ENCODE measurements at places on chromosomes 1 and 21.

DNA sequence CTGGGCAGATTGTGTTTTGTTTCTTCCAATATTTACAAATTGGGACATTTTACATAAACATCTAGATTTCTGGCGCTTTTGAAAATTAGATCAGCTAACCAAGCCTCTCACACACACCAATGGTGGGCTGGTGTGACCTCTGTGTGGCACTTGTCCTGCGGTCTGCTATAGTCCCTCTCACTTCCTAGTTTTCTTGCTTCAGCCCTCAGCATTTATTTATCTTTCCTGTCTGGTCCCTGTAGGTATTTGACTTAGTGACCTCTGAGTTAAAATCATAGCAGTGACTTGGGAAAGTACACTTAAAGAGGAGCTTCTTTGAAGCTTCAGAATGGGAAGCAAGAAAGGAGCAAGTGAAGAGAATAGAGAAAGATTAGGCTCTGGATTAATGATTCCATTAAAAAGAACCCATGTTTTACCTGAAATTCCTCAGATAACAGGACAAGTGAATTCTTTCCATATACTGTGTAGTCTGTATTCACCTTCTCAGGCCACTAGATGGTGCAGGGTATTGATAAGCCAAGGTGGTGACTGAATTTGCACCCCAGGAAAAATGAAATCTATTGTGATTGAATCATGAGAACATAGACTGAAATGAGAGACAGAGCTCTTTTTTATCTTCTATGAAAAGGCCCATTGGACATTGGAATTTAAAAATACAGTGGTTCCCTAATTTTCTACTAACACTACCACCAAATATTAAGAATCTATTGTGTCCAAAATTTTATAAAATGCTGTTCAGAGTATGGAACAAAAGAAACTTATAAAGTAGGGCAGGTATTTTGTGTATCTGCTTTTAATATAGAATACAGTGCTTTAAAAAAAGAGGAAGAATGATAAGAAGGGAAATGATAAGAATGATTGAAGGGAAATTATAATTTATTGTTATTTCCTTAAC is 7.1 kb upstream of the DIPK1A start:
- no peak for DNase-seq

DNA sequence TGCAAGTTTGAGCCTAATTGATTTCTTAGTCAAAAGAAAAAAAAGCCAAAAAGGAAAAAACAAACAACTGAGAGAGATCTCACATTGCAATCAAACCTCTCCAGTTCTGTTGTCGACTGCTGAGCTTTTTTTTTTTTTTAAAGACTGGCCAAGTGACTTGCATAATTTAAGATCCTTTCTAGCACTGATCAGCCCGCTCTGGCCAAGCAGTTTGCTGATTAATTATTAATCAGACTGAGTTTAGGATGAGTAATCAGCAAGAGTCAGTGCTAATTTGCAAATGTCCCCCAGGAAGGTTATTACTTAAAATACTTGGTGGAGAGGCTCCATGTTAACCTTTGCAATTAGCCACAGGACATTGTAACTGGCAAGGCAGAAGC is 39.3 kb downstream of the HMGB4 start:
- no peak for DNase-seq

DNA sequence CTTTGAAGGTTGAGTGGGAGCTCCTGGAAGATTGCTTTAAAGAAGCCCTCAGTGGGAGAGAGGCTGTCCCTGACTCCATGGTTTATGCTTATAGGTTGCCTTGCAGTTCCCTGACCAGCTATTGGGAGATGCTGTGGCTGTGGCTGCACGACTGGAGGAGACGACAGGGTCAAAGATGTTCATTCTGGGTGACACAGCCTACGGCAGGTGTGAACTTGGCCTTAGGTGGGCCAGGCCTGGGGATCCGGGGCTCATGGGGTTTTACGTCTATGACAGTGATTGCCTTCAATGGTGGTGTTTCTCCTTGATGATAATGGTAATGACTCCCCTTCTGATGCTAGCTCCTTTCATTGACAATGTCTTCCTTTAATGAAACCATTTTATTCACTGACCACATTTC is 692 bp downstream of the DPH2 start:
- no peak for DNase-seq

GRCh38 chr1:105544475-105544874 is 1512.0 kb upstream of the PRMT6 start:
- DNase-seq, result no peak

DNA sequence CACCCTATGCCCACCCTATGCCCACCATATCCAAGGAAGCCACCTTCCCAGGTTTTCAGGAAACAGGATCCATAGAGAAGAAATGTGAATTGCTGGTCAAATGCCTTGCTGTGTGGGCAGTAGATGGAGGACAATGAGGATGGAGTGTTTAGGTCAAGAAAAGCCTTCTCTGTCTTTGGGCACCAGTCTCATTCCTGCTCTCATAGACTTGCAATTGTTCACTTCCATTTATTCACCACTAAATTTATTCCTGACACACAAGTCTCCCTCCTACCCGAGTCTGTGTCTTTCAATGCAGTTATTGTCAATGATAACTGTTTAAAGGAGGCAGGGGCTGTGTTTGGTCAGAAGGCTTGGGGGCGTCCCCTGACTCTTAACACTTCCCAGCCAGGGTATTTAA is 48.0 kb upstream of the ITPKB start:
- peak; percentile 5 for DNase-seq

GRCh38 chr21:44734026-44734745 is 22.8 kb upstream of the TSPEAR start:
- DNase-seq, result no peak

- DNase-seq, result no peak
Measured at GRCh38 chr1:46117810-46118494, 14.5 kb downstream of the PIK3R3 start.

- no peak for DNase-seq
Measured at GRCh38 chr1:81499487-81499886, 301.2 kb upstream of the ADGRL2 start.

DNA sequence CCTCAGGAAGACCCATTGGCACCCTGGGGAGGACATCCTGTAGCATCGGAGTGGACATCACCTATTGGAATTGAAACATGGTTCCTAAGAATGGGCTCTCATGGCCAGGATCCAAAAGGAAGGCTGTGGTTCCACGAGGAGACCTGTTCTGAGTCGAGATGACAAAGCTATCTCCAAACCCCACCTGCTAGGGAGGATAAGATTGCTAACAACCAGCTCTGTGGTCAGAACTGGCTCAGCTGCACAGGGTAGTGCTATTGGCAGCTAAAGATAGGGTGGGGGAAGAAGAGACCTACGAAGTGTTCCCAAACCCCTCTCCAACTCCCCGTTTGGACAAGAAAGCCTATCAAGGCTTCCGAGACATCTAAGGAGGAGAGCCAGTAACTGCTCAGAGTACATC is 17.7 kb upstream of the C8B start:
- DNase-seq, result no peak

DNA sequence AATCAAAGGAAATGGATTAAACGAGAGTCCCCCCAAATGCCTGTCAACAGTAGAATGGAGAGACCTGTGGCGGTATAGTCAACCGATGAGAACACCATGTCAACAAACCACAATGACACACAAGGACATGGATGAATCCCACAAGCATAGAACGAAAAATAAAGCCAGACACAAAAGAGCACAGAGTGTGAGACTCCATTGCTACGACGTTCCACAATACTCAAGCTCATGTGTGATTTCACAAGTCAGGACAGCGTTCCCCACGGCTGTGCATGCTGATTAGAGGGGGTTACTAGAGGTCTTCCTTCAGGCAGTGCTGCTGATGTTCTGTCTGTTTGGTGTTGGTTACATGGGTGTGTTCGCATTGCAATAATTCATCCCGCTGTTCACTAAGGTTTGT is 5.8 kb upstream of the PLA2G2D start:
- no peak for DNase-seq

- no peak for DNase-seq
Measured at GRCh38 chr21:39332175-39332574, 16.7 kb downstream of the HMGN1 start.

DNA sequence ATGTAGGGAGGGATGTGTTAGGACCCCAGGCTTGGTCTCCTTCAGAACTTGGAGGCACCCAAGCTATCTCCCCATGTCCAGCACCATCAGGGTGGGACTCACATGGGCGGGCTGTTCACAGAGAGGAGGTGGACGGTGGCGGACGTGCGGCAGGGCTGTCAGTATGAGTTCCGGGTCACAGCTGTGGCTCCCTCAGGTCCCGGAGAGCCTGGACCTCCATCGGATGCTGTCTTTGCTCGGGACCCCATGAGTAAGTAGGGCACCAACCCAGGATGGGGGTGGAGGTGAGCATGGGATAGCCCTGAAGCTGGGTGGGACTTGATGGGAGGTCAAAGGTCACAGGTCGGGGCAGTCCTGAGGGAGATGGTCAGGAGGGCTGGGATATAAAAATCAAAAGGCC is 27.8 kb downstream of the IGFN1 start:
- no peak for DNase-seq

DNA sequence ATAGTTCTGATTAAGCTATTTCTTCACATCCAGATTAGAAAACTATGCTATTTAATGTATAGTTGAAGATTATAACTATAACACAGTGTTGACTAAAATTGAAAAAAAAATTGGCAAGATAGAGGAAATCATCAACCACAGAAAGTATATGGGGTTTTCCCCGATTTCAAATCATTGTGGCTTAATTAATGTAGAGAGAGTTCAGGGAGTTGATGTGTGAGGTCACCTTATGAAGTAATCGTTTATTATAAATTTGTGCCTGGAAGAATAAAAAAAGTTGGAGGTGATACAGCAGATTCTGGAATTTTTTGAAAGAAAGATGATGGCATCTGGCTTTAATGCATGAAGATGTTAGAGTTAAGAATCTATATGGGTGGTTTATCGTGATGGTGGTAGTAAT is 84.3 kb downstream of the PTGS2 start:
- no peak for DNase-seq

DNA sequence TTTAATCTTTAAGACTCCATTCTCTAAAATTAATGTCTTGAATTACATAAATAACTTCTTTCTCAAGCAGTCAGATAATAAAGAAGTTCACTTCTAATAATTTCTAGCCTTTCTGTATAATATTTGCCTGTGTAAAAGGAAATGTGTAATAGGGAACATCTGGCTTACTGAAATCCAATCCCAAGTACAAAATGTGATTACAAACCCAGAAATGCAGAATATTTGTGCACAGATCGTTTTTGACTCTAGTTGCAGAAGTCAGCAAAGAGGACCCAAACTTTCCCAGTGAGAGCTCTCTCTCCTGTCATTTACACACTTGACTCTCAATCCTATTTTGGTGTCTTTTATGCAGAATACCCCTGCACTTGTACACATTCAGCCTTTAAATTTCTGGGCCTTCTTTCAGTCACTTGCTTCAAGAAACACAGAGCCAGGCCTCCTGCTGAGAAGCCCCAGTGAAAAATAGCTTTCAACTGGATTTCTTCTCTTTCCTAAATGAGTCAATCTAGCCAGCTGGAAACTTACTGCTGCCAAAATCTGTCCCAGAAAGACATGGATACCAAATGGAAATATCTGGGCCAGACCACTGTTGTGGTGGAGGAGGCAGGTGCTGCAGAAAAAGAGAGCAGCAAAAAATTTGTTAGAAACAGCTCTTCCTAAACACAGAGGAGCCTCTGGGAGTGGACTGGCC is 68.5 kb upstream of the ADAM30 start:
- no peak for DNase-seq

- peak; percentile 42 for DNase-seq
Measured at GRCh38 chr1:90579212-90579802, 137.8 kb downstream of the BARHL2 start.

GRCh38 chr1:172144445-172145061 is 275.9 kb upstream of the C1orf105 start:
- DNase-seq, result no peak

GRCh38 chr1:223556414-223557129 is 108.9 kb downstream of the CAPN8 start:
- DNase-seq, result no peak

GRCh38 chr1:98437540-98437939 is 224.0 kb upstream of the SNX7 start:
- DNase-seq, result no peak

GRCh38 chr21:31258073-31258472 is 86.0 kb downstream of the TIAM1 start:
- no peak for DNase-seq
